ENCODE measurements at places on chromosomes 1 and 21.

- DNase-seq = no peak
Measured at GRCh38 chr1:41813755-41814745, 104.7 kb downstream of the HIVEP3 start.

DNA sequence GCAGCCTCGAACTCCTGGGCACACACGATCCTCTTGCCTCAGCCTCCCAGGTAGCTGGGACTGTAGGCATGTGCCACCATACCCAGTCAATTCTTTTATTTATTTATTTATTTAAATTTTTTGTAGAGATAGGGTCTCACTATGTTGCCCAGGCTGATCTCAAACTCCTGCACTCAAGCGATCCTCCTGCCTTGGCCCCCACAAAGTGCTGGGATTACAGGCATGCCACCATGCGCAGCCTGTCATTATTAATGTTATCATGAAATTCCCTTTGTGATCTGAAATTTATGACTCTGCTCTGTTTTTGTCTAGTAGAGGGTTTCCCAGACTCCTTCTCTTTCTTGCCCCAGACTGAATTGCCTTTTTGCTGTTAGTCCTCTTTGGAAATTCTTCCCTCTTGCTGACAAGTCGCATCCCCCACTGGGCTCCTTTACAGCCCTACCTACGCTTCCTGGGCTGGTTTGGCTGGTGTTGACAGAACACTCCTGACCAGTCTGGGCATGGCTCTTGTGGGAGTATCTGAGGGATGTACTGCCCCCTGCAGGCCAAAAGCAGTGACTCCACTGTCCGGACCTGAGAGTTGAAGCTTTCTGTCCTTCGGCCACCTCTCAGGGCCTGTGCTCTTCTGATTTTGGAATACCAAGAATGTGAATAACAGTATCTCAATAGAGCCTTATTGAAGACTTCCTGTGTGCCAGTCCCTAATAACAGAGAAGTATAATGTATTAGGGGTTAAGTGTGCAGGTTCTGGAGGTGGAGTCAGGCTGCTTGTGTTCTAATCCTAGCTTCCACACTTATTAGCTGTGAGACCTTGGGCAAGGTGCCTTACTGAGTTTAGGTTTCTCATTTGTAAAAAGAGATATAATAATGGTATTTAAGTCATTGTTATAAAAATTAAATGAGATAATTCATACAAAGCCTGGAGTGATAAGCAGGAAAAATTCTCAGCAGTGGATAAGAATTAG lies 28.2 kb downstream of the TCEANC2 start:
- no peak for DNase-seq

- no peak for DNase-seq
Measured at GRCh38 chr1:201912832-201913231, 24.1 kb downstream of the SHISA4 start.

DNA sequence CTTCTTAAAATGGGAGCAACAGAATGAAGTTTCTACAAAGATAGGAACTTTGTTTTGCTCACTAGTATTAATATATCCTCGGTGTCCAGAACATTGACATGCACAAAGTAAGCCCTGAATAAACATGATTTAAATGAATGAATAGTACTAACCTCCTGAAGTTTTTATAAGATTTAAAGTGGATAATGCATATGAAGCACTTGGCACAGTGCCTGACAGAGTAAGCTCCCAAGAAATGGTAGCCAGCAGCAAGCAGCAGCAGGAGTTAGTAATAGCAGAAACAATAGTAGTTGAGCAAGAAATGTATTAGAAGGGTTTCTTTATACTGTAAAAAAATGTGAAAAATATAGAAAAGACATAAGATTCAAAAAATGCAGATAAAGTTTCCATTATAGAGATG lies 258.1 kb upstream of the C1orf87 start:
- DNase-seq = no peak

DNA sequence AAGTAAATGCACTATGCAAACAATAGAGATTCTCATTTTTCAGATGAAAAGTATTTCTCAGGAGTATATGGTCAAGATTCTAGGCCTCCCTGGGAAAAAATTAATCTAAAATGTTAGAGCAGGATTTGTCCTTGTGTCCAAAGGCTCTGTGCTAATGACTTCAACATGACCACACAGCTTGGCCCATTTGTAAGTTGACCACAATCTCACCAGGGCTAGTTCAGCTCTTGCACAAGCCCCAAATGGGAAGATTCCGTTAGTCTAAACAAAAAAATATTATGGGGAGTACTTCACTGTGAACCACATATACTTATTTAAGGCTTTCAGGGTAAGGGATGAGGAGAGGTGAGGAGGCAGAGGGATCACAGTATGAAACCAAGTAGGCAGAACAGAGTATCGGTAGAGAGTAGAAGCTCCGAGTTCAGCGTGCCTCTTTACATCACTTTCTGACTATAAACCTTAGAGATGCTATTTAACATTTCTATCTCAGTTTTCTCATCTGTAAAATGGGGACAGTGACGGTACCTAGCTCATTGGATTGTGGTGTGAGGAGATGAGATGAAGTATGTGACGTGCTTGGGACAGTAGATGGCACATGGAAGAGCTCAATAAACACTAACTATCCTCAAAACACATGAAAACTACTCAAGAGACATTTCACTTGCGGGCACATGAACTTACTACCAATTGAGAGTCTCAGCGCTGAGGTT lies 37.8 kb upstream of the CTTNBP2NL start:
- DNase-seq = no peak

DNA sequence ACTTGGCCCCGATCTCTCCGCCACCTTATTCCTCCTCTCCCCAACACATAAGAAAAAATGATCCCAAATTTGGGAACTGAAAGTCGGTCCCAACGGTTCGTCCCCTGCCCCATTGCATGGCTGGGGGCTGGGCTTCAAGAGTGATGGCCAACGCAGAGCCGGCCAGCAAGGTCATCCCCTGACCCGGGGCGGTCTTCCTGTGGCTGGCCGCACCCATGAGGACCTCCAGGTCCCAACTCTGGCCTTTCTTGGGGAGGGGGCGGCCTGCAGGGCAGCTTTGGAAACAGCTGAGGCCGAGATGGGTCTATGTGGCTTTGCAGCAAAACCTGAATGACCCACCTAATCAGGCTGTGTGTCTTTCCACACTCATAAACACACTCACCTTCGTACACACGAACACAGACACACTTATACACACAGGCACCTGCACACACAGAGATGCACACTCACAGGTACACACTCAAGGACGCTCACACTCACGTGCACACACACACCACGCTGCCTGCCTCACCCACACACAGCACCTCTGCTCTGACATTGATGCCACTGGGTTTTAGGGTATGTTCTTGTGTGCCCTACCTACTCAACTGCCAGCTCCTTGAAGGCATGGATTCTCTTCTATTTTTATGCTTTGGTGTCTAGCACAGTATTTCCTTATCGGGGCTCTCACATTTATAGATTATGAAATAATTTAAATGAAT lies 562 bp downstream of the DYNLT5 start:
- DNase-seq = no peak

Data from chondrocyte (in vitro differentiated cells).